ENCODE measurements at places on chromosomes 4 and X.

GRCh38 chr4:139973015-139973414, 181.0 kb downstream of the MAML3 start:
- DNase-seq, result no peak

GRCh38 chr4:139144911-139145551, 32.0 kb downstream of the ELF2 start:
- no peak for DNase-seq

- DNase-seq, result no peak
Observed at GRCh38 chrX:34918856-34919255, 23.7 kb upstream of the FAM47B start.

GRCh38 chr4:186846426-186846825, 122.8 kb upstream of the FAT1 start:
- DNase-seq, result no peak

DNA sequence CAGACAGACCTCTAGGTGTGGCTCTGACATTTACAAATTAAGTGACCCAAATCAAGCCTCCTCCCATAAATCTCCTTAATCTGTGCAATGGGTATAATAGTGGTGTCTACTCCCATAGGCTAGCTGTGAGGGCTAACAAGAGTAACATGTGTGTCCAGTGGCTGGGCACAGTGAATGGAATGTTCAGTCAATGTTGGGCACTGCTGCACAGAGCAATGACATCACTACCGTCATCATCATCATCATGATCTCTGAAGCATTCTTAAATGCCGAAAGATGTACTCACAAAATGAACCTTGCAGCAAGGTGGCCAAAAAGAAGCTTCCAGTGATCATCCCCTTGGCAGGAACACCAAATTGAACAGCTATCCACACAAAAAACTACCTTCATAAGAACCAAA, 43.5 kb downstream of the CHRNA9 start:
- DNase-seq, result no peak

DNA sequence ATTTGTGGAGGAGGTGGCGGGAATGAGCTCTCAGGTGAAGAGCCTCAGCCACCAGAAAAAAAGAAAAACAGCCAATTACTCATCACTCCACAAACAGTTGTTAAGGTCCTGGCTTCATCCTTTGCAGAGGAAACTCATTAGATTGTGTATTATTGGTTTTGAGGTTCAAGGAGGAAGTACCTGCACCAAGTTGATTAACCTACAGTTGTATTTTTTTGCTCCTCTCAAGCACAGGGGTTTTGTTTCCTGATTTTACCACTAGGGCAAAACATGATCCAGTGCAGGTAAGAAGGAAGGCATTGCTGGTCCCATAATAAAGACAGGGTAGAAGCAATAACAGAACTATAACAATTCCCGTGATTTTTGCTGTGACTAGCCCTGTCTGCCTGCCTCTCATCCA, 84.0 kb upstream of the QRFPR start:
- no peak for DNase-seq

DNA sequence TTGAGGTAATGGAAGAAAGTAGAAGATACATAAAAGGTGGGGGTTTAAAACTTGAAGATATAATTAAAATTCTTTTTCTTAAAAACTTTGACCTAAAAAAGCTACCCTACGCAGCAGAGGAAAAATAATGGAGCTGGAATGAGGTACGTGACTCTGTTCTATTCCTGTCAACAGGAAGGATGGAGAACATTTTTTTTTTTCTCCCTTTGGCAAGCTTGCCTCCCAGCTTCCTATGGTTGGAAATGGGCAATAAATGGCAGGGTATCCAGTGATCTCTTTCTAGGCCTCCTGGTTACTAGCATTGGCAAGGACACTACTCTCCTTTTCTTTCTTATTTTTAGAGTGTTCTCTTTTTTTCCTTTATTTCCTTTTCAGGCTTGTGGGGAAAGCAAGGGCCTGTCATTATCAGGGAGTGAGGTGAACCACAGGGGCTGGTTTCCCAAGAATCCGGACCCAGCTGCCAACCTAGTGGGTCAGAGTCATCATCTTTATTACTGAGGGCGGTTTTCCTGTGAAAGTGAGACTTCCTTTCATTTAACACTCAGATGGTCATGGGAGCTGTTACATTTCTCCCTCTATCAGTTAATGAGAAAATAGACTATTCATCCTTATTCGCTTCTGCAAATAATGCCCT, 224.6 kb downstream of the SPRY1 start:
- no peak for DNase-seq

- no peak for DNase-seq
Observed at GRCh38 chr4:102819588-102820365, 7.6 kb downstream of the UBE2D3 start.

GRCh38 chrX:40096395-40097091, 1.2 kb downstream of the BCOR start:
- DNase-seq, result peak; percentile 53

GRCh38 chr4:836750-837301, 10.9 kb upstream of the CPLX1 start:
- DNase-seq, result no peak

- DNase-seq, result no peak
Observed at GRCh38 chr4:10183462-10183861, 66.9 kb upstream of the WDR1 start.
